Bone marrow (tissue), 2 donors: ENCODE measurements at places on chromosomes 12 and 14.

- DNase-seq = no peak
Measured at GRCh38 chr12:70964867-70965510, 44.5 kb upstream of the PTPRR start.

- no peak for DNase-seq
Measured at GRCh38 chr14:85533861-85534291, 3.9 kb downstream of the FLRT2 start.

DNA sequence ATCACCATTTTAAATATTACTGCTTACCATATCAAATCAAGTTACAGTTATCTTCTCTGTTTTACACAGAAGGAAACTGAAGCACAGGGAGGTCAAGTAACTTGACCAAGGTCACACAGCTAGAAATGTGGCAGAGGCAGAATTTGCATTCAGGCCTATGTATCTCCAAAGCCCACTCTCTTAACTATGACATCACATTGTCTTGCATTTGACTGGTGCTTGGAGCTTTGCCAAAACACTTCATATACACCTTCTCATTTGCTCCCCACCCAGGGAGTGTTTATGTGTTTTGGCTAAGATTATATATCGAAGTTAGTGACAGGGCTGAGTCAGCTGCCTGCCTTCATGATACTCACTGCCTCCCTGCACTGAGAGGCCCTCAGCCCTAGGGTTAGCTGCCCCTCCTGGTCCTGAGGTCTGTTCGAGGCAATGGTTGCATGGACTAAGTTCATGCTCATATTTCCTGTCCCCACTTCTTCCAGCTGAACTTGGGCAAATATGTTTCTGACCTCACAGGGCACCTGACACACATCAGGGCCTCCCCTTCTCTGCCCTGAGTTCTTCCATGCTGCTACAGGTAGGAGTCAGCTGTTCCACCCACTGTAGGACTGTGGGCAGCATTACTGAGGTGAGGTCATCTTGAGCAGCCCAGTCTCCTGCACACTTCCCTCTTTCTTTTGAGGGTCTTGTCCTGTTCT lies 1.8 kb downstream of the GALNT6 start:
- DNase-seq = no peak

- no peak for DNase-seq
Measured at GRCh38 chr14:56812364-56813141, 2.3 kb upstream of the OTX2 start.

DNA sequence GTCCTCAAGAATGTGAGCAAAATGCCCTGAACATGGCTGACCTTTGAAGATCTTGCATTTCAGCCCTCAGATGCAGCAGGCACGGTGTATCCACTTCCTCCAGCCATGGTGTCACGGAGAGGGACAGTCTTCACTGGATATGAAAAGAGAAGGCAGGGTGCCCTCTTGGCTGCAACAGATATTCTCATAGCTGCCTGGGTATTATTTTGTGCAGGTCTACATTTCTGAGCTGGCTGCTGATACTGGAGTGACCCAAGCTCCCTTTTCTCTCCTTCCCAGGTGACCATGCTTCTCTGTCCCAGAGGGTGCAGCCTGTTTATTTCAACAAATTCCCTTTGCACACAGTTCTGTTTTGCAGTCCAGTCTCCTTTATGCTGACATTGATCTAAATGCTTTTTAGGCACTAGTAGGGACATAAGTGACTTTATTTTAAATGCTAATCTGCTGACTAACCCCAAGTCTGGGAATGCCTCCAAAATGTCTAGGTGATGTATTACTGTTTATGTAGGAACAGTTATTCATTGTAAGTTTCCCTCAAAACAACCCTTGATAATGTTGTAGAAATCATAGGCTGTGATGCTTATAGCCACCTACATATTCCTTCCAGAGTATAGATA lies 17.4 kb upstream of the PYGL start:
- DNase-seq = no peak

- DNase-seq = no peak
Measured at GRCh38 chr12:54028314-54029201, at the start of gene HOXC6. HOXC6 (plus strand) TSS chr12:54028440; CDS start chr12:54028522, 82 bp downstream.

- DNase-seq = no peak
Measured at GRCh38 chr12:84043355-84043754, 869.2 kb downstream of the SLC6A15 start.

DNA sequence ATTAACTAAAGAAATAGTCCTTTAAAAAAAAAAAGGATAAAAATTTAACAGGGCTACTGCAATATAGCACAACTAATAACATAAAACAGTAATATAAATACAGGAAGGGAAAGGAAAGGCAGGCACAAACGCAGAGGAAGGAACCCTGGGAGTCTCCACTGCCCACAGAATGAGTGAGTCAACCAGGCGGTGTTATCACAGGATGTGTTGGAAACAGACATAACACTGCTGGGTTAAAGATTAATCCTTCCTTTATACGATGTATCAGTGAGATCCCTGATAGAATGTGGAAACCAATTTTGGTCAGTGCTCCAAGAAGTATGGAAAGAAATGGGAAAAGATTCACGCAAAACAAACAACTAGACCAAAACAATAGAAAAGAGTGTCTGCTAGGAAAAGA lies 47.9 kb downstream of the FGD6 start:
- DNase-seq = no peak

DNA sequence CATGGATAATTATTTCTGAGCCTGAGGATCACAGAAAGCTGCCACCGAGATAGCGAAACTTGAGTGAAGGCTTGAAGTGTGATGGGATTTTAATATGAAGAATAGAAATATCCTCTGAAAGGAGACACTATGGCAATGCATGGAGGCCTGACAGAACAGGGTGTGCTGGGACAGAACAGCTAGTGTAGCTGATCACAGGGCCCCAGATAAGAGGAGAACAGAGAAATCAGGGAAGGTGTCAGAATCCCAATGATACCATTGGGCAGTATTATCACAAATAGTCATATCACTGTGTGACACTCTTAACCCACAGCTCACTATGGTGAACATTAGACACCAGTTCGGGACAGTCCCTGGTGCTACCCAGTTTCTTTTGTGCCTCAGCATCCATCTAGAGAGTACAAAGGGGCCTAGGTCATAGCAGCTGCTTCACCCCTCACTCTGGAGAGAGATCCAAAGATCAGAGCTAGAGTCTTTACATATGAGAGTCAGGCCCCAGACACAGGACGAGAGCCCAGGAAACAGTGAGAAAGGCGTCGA lies 506 bp upstream of the OR10P1 start:
- DNase-seq = no peak
